ENCODE measurements at places on chromosomes 2 and 18.

DNA sequence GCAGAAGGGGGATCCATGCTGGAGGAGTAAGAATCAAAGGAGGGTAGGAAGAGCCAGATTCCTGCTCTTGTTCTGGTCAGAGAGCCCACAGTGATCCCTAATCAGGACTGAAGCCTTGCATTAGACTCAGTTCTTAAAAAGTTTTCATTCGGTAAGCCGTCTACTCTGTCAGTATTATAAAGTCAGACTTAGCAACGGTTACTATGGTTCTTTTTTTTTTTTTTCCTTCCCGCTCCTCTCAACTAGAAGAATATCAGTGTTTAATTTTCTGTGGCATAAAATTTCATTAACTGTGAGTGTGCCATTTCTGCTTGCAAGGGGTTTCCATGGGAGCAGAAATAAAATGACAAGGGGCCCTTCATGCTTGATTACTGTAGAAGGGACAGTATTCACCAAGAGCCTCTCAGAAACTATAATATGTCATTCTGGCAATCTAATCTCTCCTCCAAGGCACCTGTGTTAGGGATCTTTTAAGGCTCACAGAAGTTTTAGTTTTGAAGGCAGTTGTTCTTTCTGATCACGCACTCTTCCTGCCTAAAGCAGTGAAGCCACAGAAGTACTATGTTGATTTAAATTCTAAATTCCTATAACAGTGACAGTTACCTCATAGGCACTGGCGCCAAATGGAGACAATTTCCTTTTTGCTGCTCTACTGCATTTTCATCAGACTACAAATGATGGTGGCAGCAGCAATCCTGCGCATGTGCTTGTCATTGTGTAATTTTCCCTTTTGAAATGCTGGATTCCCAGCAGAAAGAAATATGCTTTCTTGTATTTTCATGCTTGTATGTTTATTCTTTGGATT, 57.0 kb downstream of the OSBPL6 start:
- DNase-seq: no peak

DNA sequence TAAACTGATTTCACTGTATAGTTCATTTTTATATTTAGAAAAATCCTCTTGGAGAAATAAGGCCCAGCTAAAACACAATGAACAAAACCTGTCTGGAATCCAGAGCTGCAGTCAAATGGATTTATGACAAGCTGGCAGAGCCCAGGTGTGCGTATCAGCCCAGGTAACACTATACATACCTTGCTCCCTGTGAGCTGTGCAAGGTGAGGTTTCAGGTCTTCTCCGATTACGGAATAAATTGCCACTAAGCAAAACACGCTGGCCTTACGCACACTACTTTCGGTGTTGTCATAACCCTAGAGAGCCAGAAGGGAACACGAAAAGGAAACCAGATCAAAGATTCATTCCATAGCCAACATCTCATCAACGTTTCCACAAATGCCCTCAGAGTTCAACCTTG, 61.9 kb upstream of the TFCP2L1 start:
- DNase-seq: no peak

DNA sequence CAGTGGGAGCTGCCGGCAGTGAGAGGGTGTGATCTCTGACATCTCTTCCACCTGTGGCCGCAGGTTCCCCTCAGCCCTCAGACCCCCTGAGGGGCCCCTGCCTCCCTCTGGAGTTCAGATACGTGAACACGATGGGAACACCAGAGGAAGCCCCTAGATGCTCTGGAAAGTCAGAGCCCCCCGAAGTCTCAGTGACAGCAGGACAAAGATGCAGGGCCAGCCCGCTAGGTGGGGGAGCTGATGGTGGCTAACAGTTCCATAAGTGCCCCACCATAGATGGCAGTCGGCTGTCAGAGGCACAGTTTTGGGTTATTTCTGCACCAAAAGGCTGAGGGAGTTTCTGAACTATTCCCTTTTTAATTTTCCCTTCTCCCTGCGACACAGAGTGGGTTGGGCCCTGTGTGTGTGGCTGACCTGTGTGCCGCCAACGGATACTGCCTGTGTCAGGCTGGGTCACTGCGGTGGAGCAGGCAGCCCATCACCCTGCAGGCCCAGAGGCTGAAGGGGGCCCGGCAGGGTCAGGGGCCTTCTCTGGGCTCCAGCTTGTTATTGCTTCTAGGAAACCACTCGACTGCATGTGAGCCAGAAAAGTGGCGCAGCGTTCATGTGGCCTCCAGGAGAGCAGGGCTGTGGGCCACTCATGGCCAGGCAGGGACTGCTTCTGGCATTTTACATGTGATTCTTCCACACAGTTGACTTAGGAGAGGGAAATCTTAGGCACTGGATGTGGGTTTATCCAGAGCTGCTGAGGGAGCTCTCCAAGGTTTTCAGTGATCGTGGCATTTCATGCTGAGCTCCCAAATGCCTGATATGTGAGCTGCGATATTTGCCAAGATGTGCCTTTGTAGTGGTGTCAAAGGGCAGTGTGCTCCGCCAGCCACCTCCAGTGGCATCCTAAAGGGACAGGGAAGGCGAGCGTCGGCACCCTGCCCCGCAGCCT, 225.1 kb downstream of the SH3RF3 start:
- no peak for DNase-seq

DNA sequence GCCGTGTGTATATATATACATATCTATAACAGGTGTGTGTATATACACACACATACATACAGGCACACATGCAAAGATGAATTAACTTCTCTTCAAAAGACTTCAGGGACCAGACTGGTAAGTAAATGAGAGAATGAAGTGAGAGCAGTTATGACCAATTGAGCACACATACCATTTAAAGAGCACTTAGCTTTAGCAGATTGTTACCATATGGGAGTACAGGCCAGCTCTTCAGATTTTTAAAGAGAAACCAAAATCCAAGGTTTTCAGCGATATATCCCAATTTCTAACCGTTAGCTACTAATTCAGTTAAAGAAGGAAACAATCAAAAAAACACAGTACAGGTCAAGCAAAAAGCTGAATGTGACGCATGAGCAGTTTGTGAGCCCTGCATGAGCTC, 23.7 kb downstream of the INPP1 start:
- no peak for DNase-seq

- no peak for DNase-seq
Measured at GRCh38 chr2:173204316-173204715, 128.7 kb downstream of the MAP3K20 start.

GRCh38 chr2:44778671-44779476, 162.6 kb upstream of the SIX3 start:
- no peak for DNase-seq

DNA sequence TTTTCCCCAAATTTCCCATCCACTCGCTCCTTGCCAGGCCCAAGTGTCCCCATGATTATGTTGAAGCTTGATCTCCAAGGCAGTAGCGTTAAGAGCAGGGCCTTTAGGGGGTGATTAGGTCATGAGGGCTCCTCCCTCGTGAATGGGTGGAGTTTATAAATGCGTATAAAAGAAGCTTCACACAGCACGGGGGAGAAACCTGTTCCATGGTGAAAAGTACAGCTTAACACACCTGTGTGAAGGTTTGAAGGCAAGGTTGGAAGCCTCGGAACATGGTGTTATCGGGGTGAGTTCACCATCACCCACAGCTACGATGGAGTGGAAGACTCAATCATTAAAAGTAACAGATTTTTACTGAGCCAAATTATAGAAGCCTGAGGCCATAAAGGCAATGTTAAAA, 137.4 kb upstream of the ALKAL2 start:
- no peak for DNase-seq

- no peak for DNase-seq
Measured at GRCh38 chr2:101991721-101992145, at the start of gene IL1R2. Gene IL1R2, plus strand, starts transcription at chr2:101991960. Its CDS starts 16,616 bp downstream, at chr2:102008576.

- no peak for DNase-seq
Measured at GRCh38 chr18:32358075-32358474, 112.6 kb downstream of the GAREM1 start.

DNA sequence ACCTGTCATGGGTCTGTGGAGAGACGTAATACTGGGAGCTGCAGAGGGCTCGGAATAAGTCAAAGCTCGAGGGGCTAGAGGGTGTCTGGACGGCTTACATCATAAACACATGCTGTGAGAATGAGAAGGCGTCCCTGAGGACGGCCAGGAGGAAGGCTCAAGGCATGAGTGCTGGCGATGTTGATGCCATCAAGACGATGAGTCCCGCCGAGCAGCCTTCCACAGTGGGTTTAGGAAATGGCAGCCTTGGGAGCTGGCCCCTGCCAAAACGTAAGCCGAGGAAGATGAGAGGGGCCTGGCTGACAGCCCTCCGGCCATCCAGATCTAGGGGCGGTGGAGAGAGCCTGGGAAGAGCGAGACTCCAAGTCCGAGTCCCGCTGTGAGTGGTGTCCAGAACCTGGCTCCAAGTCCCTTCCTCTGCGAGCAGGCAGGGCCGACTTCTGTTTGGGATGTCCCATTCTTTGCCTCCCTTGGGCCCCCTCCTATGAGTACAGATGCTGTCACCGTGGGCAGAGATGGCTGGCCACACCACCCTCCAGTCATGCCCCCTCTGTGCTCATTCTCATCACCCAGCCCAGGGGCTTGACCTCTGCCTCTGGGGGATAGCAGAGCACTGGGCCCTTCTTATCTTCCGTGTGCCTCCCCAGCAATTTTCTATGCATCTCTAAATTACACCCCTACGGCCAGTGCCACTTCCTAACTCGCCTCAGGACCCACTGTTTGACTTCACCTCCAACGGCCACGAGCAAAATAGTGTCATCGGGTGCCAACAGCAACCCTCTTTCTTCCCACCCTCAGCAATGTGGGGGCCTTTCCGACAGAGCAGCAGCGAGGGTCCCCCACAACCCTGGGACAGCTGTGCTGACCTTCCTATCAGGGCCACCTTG, 175.7 kb downstream of the FAM210A start:
- DNase-seq: no peak

DNA sequence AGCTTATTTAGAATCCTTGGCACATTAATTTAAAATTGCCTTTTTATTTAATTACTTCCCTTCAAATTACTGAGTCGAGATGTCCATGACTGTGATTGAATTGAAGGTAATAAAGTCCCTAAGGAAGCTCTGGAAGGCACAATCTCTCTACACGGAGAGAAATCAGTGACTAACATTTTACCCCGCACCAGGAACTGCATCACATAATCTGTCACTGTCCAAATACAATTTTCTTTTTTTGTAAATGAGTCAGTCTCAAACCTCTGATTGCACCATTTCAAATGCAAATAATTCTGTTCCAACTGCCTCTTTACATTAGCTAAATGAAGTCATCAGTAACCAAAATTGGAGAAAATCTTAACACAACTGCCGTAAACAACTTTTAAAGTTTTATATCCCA, 311.9 kb downstream of the CCDC178 start:
- DNase-seq: no peak

DNA sequence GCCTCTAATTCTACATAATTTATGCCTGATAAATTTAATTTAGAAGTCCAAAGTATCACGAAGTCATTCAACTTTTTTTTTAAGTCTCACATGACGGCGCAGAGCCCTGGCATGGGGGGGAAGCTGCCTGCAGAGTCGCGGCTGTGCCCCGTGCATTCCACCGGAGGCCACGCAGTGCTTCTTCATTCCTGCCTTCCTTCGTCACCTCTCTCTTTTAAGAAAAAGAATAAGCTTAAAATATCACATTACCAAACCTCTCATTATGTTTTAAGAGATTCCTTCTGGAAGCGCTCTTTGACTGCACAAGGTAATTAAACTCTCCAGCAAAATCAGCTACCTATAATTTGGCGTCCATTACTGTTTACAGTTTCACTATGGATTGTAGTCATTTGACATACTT, 20.3 kb upstream of the KIDINS220 start:
- DNase-seq: no peak

DNA sequence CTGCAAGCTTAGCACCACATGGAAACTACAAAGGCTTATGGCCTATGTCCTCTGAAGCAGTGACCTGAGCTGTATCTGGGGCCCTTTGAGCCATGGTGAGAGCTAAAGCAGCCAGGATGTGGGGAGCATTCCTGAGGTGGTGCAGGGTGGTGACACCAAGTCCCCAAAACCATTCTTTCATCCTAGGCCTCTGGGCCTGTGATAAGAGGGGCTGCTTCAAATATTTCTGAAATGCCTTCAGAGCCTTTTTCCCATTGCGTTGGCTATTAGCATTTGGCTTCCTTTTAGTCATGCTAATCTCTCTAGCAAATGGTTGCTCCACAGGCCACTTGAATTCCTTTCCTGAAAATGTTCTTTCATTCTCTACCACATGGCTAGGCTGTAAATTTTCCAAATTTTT, 13.4 kb downstream of the CCDC150 start:
- no peak for DNase-seq

DNA sequence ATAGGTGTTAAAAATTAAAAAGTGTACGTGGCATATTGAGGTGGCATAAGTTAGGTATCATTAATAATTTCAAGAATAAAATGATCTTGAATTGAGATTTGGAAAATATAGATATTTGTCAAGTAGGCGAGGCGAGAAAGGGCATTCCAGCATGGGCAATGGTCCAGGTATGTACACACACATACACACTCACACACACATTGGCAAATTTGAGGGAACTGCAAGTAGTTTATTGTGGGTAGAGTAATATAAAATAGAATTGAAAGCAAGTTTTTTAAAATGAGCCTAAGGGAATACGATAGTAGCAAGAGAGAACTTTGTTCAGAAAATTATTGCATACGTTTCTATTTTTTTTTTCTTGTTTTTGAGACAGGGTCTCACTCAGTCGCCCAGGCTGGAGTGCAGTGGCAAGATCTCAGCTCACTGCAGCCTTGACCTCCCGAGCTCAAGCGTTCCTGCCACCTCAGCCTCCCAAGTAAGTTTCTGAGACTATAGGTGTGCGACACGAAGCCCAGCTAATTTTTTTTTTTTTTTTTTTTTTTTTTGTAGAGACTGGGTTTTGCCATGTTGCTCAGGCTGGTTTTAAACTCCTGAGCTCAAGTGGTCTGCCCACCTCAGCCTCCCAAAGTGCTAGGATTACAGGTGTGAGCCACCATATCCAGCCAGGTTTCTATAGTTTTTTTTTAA, 96.7 kb upstream of the SLC39A10 start:
- no peak for DNase-seq

Data from GOT3 (cell line).